ENCODE measurements at places on chromosomes 2 and 18.

DNA sequence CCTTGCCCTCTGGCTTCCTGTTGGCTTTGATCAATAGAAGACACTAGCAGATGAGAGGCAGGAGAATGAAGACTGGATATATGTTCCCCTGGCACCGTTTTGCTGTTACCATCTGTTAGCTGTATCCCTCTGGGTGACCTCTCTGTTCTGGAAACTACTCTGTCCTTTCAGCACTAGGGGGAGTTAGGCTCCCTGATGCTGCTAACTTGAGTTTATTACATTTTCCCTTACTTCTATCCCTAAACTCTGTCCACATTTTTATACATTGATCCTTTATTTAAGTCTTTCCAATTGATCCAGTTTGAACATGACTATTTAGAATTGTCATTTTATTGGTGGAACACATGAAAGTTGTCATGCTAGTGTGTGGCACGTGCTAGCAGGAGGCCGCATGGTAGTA lies 1014.3 kb upstream of the CDH2 start:
- DNase-seq: no peak

GRCh38 chr2:202009019-202009481 lies 24.6 kb upstream of the FZD7 start:
- no peak for DNase-seq

DNA sequence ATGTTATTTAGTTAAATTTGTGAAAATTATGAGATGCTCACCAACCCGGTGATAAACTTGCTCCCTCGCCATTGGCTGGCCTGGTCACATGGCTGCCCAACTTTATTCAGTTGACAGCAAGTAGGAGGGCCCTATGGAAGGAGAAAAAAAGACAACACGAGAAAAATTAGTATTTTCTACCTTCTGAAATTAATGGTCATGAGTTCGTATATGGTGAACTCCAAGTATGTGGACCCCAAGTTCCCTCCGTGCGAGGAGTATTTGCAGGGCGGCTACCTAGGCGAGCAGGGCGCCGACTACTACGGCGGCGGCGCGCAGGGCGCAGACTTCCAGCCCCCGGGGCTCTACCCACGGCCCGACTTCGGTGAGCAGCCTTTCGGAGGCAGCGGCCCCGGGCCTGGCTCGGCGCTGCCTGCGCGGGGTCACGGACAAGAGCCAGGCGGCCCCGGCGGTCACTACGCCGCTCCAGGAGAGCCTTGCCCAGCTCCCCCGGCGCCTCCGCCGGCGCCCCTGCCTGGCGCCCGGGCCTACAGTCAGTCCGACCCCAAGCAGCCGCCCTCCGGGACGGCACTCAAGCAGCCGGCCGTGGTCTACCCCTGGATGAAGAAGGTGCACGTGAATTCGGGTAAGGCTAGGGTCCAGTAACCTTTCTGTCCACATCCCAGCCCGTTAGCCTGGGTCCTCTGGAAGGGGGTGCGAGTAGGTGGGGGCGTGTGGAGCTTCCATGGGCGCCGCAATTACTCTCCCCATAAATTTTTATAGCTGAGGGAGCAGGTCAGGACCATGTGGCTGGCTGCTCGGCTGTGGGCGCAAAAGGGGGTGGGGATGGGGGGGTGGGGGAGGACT lies at the start of gene HOXD4:
Gene HOXD4 (plus strand): TSS at position 109 of the 846 bp plus-strand sequence. CDS start 84 bp downstream, at position 193.
- no peak for DNase-seq

GRCh38 chr18:55982992-55983391 lies 395.0 kb upstream of the TCF4 start:
- no peak for DNase-seq

- DNase-seq: no peak
These were observed 568.5 kb upstream of the SOX11 start for GRCh38 chr2:5123582-5124196.

GRCh38 chr2:235749771-235750160 lies 255.9 kb downstream of the AGAP1 start:
- DNase-seq: no peak

- no peak for DNase-seq
These were observed 279.6 kb downstream of the CYRIA start for GRCh38 chr2:16386031-16386430.

- no peak for DNase-seq
These were observed 93.3 kb downstream of the RNF144A start for GRCh38 chr2:7010391-7011054.

- DNase-seq: no peak
These were observed 52.7 kb downstream of the PDCL3 start for GRCh38 chr2:100615471-100615870.

- no peak for DNase-seq
These were observed 351.9 kb upstream of the SMIM21 start for GRCh38 chr18:75779450-75779849.

- DNase-seq: no peak
These were observed 47.7 kb downstream of the BCL2 start for GRCh38 chr18:63271881-63272299.

DNA sequence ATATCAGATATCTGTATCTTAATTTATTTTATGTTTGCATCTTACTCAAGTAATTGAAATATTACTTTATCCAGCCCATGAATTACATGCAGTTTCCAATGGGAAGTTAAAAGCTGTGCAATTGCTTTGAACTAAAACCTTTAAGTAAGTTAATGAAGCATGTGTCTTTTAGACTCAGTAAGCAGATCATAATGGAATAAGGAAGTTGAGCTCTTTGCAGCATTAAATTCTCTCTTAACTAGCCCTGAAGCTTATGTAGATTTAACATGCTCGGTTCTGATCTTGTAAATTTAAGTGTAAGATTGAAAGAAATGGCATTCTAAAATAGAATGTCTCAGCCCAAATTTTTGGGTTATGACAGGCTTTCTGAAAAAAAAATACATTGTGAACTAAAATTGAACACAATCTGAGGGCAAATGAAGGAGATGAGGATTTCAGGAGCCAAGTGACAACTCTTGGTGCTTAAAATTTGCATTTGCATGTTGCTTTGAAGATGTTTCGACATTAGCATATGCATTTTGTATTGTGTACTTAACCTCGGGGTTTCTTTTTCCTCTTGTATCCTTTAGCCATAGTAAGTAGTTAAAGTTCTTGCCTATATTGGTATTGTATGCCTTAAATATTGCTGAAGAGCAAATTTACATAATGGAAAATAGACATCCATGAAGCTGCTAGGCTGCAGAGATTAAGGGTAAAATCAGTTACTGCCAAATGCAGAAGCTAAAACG lies 297.8 kb upstream of the KCNJ3 start:
- DNase-seq: no peak

All from stimulated activated CD4-positive, alpha-beta T cell treated with anti-CD3 and anti-CD28 coated beads, Interleukin-1b, Interleukin-23, amount 100 ng/mL, for 4 hours (primary cell).